ENCODE measurements at places on chromosomes 13 and 19. TPM values are rescaled to one million over a fixed set of nuclear protein-coding genes. Genes with fewer than 3 reads are reported as not detected.

DNA sequence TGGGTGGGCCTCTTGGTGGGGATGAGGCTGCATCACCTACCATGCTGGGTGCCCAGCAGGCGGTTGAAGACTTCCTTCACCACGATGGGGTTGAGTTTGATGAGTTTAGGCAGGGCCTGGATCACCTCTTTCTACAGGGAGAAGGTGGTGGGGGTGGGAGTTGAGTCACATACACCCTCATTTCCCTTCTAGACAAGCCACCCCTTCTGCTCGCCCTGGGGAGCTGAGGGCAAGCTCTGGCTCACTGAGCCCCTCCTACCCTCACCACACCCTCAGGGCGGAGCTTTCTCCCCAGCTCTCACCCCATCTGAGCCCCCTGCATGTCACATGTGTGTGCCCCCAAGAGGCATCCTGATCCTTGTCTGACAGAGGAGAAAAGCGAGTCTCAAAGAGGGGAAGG is 7.6 kb upstream of the RSPH6A start:
- DNase-seq: no peak

GRCh38 chr13:94947965-94948371 is 235.6 kb upstream of the SOX21 start:
- DNase-seq: no peak

The SHISA2 gene
- total RNA-seq: 170 TPM

- DNase-seq: no peak
Observed at GRCh38 chr13:43985422-43986072, 105.8 kb downstream of the LACC1 start.

- no peak for DNase-seq
Observed at GRCh38 chr13:85935868-85936467, 136.7 kb upstream of the SLITRK6 start.

The ICAM5 gene
- not detected for total RNA-seq

DNA sequence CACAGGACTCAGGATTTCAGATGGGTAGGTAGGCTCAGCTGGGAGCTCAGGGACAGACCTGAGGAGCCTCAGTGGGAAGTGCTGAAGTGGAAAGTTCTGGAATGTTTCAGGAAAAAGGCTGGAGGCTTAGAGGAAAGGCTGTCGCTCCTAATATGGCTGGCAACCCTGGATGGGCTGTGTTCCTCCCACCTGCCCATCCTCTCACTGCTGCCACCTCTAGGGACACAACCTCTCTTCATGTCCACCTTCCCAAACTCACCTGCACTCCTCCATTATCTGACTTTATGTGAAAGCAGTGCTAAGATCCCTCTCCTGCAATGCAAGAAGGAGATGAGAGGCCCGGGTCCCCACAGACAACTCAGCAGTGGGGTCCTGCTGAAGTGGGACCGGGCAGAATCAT is 5.8 kb upstream of the CEACAM21 start:
- no peak for DNase-seq

DNA sequence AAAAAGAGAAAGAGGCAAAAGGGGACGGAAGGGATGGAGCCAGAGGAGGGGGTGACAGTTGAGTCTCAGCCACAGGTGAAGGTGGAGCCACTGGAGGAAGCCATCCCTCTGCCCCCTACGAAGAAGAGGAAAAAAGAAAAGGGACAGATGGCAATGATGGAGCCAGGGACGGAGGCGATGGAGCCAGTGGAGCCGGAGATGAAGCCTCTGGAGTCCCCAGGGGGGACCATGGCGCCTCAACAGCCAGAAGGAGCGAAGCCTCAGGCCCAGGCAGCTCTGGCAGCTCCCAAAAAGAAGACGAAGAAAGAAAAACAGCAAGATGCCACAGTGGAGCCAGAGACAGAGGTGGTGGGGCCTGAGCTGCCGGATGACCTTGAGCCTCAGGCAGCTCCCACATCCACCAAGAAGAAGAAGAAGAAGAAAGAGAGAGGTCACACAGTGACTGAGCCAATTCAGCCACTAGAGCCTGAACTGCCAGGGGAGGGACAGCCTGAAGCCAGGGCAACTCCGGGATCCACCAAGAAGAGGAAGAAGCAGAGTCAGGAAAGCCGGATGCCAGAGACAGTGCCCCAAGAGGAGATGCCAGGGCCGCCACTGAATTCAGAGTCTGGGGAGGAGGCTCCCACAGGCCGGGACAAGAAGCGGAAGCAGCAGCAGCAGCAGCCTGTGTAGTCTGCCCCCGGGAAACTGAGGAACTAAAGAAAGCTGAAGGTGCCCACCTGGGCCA is 2.5 kb downstream of the POLR1G start:
- DNase-seq: no peak

- no peak for DNase-seq
Observed at GRCh38 chr13:31815361-31816144, 76.2 kb downstream of the RXFP2 start.

DNA sequence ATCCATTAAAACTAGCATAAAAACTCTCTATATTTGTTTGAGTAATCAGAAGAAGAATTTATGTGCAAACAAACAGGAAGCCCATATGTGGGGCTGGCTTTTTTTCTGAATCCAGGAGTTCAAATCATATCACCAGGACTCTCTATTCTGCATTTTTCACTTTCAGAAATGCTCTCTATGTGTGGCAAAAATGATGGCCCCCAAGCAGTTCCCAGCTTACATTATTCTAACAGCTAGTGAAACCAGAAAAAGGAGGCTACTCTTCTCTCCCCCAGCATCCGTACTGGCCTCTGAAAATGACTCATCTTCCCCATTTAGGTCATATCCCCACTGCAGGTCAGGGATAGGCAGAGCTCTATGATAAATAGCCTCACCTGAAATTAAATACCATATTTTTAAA is 20.4 kb downstream of the RBM26 start:
- no peak for DNase-seq

- DNase-seq: no peak
Observed at GRCh38 chr13:111384441-111385182, 64.2 kb downstream of the TEX29 start.

The GPR12 gene
- not detected for total RNA-seq

GRCh38 chr13:23865906-23866305 is 23.3 kb downstream of the MIPEP start:
- DNase-seq: no peak

The GPC6 gene
- total RNA-seq: 10.2 TPM

- DNase-seq: no peak
Observed at GRCh38 chr13:30963791-30964190, 31.3 kb downstream of the TEX26 start.

DNA sequence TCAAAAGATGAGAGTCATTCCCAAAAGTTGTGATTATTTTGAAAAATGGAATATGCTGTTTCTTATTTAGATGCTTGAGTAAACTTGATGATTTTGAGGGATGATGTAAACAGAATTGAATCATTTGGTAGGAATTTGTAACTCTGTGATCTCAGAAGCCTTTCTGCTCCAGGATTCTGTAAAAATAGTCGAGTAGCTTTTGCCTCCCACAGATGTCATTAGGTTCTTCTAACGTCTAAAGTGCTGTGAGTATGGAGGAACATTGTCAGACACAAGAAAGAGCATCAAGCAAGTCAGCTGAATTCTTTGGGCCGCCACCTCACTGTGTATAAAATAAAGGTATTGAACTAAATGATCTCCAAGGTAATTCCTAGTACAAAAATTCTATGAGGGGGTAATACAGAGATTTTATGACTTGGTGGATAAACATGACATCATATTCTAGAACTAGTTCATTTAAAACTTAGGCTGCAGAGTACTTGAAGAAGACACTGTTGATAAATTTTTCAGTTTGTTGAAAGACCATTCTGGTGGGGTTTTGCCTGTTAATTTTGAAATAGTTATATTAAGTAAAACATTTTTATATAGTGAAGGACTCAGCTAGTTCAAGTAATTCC is 1.4 kb upstream of the GPR183 start:
- DNase-seq: peak; percentile 72

DNA sequence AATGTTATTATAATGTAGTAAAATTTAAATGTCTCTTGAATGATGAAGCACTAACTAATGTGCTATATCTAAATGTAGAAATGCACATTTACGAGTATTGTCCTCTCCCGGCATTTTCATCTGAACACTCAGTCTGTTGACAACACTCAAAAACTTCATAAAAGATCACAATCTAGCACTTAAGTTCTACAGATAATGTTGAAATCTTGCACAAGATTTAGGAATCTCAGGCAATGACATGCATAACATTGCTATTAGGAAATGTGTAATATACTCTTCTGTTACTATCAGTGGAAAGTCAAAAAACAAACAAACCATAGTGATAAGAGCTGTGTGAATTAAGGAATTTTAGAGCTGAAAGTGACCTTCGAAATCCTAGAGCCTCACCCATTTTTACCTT is 37.5 kb upstream of the XPO4 start:
- no peak for DNase-seq

The RNF113B gene
- total RNA-seq: not detected

- no peak for DNase-seq
Observed at GRCh38 chr13:29763436-29764180, 86.8 kb downstream of the UBL3 start.

DNA sequence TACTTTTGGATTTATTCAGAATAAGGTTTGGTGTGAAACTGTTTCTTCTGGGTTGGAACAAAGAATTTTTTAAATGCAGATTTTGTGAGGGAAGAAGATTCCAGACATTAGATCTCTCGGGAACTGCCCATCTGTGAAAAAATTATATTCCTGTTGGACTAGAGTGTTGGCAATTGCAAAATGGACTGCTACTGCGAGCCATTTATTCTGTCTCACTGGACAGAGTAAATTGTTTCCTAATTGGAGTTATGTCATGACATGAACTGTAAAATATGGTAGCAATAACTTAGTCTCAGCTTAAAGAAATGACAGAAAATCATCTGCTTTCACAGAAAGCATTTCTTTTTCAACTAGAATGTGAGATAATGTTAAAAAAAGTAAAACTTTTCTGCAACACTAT is 86.0 kb upstream of the MYCBP2 start:
- no peak for DNase-seq

DNA sequence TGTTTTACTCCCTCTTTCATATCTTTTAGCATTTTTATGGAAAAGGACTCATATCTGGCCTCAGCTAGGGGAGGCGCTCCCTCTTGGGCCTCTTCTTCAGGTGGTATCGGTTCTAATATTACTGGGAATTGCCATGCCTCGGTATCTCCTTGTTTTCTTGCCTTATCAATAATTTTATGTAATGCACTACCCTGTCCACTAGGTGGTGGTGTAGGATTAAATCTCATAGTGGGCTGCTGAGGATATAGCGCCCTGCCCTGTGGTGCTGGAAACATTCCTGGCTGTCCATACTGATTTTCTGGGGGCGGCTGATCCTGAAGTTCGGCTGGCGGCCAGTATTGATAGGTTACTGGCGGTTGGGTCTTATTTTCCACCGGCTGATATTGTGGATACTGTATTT is 35.8 kb downstream of the ZNF420 start:
- DNase-seq: no peak
